ENCODE measurements at places on chromosomes 1 and 21. TPM values are rescaled to one million over a fixed set of nuclear protein-coding genes. Genes with fewer than 3 reads are reported as not detected.

GRCh38 chr1:55604749-55605148 lies 389.6 kb upstream of the USP24 start:
- no peak for DNase-seq

GRCh38 chr1:103087256-103087655 lies 21.1 kb downstream of the COL11A1 start:
- DNase-seq: no peak

- DNase-seq: no peak
Measured at GRCh38 chr1:54084794-54085193, 31.4 kb downstream of the TCEANC2 start.

DNA sequence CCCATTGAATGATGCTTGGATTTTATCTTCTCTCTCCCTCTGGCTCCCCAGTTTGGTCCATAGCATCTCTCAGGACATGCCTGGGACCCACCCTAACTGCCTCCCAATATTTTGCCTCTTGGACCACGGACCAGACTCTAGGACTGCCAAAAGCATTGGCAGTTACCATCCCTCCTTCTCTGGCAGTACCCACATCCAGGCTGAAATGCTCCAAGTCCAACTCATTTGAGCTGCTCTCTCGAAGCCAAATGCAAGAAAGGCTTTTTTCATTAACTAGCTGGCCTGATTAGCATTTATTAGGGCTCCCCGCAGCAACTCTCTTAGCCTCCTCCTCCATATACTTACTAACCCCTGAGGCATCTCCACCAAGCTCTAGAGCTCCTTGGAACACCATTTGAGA lies 140.0 kb upstream of the GRIK3 start:
- no peak for DNase-seq

DNA sequence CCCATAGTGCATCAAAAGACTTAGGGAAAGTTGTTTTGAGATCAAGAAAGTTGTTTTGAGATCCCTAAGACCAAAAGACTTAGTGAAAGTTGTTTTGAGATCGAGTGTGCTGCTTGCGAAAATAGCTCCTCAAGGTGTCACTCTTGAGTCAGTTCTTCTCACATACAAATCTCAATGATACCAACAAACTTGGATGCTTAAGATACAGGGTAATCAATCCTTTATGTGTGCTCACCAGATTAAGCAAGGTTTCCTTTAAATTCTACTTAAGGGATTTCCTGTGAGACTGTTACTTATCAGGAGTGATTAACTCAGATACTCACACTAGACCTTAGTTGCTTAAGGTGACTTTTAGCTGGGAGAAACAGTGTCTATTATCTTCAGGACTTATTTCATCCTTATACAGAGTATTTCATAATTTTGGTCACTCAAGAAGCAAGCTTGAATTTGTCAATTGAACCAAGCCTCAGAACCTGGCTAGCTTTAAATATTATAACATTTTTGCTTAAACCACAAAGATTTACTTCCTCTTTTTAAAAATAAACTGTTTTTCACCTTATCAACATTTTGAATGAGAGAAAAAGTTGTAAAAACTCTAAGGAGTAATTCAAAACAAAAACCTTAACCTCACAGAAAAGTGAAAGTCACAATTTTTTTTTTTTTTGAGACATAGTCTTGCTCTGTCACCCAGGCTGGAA lies 8.0 kb upstream of the RLF start:
- DNase-seq: peak; percentile 58

GRCh38 chr1:12436817-12437599 lies 181.0 kb downstream of the DHRS3 start:
- DNase-seq: no peak

- DNase-seq: no peak
Measured at GRCh38 chr1:186633116-186633515, 47.1 kb downstream of the PTGS2 start.

GRCh38 chr21:43748622-43749021 lies 27.5 kb downstream of the CSTB start:
- DNase-seq: no peak

- no peak for DNase-seq
Measured at GRCh38 chr1:13514821-13515220, 1.0 kb upstream of the LRRC38 start.

DNA sequence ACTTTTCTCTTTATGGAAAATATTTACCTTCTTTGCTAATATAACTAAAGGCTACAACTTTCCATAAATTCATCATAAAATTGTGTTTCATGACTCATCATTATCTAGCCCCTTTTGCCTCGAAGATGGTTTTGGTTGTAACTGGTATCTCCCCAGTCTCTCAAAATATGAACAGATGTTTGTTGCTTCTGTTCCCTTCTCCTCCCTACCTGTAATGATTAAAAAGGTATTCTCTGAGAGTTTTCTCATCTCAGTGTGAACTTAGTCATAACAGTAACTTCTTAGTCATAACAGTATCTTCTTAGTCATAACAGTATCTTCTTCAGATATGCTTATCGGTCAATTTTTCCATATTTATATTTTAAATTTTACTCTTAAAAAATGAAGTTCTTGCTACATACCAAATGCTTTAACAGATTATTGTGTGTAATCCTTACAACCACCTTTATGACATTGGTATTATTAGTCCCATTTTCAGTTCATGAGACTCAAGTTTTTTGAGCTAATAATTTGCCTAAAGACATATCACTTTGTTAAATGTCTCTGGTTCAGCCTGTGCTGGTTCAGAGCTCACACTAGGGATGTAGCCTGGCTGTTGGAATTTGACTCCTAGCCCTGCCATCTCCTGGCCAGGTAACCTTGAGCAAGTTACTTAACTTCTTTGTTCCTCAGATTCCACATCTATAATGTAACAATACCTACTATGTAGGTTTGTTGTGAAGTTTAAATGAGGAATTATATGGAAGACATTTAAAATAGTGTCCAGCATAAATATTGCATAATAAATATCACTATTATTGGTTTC lies 32.6 kb downstream of the ATP1B1 start:
- no peak for DNase-seq

DNA sequence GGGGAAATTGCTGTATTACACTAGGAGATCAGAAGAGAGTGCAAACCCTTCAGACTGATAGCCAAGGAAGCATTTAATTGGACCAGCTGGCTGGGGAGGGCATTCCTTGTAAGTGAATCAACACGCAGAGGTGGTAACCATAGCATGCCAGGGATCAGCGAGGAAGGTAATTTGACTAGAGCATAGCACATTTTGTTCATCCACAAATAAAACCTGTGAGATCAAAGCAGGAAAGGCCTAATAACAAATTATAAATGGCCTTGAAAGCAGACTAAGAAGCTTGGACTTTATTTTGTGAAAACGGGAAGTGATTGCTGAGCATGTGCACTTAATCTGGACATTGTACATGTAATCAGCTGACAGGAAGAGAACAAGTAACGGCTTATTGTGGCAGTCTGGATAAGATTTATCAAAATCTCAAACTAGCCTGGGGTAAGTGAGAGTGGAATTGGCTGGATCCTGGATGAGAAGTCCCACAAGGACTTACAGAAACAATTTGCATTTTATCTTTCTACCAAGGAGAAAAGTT lies 11.7 kb upstream of the CD55 start:
- DNase-seq: no peak

GRCh38 chr1:213884942-213885341 lies 102.8 kb upstream of the PROX1 start:
- DNase-seq: no peak

DNA sequence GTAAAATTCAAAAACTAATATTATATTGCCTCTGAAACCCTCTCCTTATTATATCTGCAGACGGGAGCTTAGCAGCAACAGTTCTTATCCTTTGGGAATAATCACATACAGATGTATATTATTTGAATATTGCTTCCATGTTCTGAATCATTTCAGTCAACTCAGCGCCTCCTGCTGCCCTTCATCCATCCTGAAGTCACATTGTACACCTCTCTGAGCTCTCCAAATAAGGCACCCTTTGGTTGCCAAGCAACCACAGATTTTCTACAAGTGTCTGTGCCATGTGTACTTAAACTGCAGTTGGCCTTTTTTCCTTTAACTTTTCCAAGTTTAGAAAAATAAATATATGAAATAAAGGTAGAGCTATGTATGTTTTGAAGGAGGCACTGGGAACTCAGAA lies 384.3 kb downstream of the LRRIQ3 start:
- peak; percentile 18 for DNase-seq

DNA sequence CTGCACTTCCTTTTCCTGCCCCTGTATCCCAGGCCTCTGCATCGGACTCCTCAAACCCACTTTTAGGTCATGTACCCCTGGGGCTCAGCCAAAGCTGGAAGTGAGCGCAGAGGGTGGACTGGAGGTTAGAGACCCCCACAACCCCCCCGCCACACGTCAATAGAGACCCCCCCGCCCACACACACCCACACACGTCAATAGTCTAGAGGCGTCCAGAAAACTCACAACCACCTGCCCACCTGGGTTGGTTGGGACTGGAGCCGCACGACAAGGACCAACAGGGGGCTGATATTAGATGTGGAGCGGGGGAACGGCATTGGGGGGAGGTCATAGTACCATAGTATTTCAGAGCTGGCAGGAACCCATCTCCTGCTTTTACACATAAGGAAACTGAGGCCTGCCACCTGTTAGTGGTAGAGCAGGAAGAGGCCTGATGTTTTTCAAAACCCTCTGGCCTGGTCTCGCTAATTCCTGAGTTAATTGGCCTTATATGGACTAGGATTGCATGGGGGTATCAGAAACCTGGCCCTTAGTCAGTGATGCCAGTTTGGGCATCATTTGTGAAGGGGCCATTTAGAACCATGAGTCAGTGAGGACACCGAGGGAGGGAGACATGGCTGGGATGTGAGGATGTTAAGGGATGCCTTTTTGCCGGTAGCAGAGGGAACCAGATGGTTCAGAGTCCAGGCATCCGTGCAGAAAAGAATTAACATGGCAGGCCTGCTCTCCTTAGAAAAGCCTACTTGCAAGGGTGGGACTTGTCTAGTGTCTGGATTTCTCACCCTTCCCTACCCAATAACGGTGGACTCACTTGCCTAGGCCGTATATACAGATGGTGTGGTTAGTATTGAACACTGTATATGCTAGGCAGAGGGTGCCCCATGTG lies 1.1 kb downstream of the NENF start:
- DNase-seq: no peak

GRCh38 chr1:95584315-95584714 lies 350.3 kb downstream of the RWDD3 start:
- no peak for DNase-seq

- no peak for DNase-seq
Measured at GRCh38 chr1:42691157-42691498, 8.9 kb downstream of the YBX1 start.

DNA sequence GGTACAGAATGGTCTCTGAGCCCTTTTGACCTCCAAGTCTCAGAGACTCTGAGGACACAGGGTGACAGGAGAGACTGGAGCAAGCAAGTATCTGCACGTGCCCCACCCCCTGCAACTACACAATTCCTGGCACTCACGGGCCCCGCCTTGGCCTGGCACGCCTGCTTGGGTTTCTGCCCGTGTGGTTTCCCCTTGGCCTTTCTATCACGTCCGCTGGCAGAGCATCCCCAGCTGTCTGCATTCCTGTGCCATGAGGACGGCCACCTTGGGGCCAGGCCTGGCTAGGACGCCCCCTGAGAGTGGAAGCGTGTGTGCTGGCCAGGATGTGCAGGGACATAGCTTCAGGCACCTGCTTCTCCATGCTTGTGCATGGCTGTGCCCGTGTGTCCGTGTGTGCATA lies 14.3 kb upstream of the EDN2 start:
- no peak for DNase-seq

- DNase-seq: no peak
Measured at GRCh38 chr1:94721240-94721639, 98.9 kb upstream of the SLC44A3 start.

DNA sequence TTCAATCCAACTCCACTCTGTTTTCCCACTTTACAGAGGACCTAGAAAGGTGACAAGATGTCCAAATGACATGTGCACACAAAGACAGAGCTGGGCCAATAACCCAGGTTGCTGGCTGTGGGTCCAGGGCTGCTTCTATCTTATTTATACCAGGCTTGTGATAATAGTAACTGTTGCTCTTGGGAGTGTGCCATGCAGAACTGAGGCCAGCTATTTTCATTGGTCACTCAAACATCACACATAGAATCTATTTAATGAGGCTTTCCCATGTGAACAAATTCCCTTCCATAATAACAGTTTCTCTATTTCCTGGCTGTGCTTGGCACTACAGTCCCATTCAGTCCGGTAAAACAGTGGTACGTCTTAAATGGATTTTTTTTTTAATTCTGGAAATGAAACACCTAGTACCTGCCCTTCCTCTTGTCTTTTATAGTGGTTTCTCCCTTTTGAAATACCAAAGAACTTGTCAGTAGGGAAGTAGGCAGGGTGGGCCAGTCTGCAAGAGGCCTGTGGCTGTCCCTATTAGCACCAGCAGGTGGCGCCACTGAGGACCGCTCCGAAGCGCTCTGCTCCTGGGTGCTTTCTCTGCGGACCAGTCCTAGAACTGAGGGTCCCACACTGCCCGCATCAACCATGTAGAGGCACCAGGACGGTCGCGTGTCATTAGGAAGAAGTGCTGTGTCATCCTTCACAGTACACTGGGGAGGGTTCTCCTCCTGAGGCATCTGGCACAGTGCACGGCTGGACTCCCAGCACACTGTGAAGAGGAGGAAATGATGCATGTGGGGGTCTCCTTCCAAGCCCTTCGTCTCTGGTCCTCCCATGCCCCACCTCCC lies 52.1 kb downstream of the GPR161 start:
- peak; percentile 75 for DNase-seq

- no peak for DNase-seq
Measured at GRCh38 chr1:161172776-161173376, 4.4 kb downstream of the B4GALT3 start.

DNA sequence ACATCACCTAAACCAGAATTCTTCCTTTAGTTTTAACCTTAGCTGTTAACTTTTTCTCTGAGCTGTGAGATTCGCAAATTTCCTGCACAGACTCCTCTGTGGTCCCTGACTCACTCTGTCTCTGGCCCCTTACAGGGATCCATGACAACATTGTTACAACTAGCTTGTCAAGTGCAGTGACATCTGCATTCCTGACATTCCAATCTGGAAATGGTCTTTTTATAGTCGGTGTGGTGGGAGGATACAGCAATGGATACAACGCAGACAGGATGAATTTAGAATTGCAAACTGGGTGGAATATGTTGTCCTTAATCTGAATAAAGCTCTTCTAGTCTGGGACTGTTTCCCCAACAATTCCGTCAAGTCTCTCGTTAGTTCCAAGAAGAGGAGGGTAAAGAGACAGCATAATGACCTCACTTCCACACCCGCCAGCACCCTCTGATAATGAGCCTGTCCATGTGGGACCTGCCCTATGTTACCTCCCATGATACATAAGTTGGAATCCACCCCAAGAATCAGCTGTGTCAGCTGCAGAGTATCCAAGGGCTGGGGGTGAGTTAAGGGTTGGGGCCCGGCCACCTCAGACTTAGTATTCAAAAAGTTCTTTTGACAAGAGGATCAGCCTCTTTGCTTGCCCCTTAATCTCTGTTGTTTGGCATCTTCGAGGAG lies 49.4 kb downstream of the ILDR2 start:
- DNase-seq: peak; percentile 46

The KCNT2 gene
- 29.8 TPM for total RNA-seq

The BCAN gene
- total RNA-seq: not detected

The KCNE2 gene
- total RNA-seq: not detected

The WNT9A gene
- 2.7 TPM for total RNA-seq

The ACTA1 gene
- 1.2 TPM for total RNA-seq

The C1orf87 gene
- not detected for total RNA-seq

The GNG4 gene
- 14.9 TPM for total RNA-seq

The NUP210L gene
- not detected for total RNA-seq

The AK5 gene
- total RNA-seq: 1.5 TPM

The TRAF3IP3 gene
- not detected for total RNA-seq
